Stimulated activated CD8-positive, alpha-beta memory T cell treated with anti-CD3 and anti-CD28 coated beads, Interleukin-12 subunit alpha, Interleukin-12 subunit beta, amount 100 ng/mL, for 4 hours (primary cell): ENCODE measurements at places on chromosomes 1 and 21.

DNA sequence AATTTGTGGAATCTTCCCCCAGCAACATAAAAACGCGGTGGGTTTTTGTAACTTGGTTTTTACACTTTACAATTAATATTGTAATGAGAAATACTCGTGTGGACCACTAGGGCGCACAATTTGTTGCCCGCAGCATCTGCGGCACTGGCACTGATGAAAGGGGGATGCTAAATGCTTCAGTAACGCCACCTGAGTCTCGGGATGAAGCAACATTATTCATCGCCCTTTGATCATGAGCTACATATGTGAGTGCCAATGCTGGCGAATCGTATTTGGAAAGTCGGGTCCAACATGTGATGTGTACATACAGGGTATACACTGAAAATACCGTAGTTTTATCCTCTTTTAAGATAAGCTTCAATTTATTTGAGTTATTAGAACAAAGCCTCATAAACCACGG lies 34.2 kb upstream of the COX20 start:
- peak; percentile 19 for DNase-seq

- DNase-seq, result no peak
Measured at GRCh38 chr1:21099869-21100131, 76.9 kb downstream of the EIF4G3 start.

DNA sequence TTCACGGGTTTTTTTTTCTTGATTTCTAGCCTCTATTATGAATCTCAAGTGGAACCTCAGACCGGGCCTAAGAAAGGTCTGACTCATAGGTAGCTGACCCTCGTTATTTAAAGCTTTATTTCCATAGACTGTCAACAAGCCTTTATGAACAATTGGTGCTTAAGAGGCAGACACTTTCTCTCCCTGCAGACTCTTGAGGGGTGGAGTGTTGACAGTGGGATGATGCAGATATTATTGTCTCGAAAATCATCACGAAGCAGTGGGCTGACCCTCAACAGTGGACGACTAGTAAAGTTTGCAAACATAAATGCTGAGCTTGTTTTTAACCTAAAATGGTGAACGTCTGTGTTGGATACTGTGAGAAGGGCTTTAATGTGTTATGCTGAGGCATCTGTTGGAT lies 1.8 kb downstream of the SFT2D2 start:
- no peak for DNase-seq

DNA sequence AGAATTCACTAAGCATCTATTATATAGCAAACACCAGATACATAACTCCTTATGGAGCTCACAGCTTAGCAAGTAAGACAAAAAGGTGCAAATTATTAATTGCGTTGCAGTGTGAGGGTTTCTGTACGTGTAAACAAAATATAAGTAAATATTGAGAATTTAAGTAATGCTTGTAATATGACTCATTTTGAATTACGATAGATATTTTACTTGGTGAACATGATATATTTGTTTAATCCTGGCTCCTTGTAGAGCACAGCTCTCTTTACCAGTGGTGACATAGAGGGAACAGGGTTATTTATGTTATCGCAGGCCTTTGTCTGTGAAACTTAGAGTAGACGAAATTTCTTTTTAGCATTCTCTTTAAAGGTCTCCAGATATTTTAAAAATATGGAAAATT lies 36.4 kb downstream of the LYPLAL1 start:
- DNase-seq, result no peak

DNA sequence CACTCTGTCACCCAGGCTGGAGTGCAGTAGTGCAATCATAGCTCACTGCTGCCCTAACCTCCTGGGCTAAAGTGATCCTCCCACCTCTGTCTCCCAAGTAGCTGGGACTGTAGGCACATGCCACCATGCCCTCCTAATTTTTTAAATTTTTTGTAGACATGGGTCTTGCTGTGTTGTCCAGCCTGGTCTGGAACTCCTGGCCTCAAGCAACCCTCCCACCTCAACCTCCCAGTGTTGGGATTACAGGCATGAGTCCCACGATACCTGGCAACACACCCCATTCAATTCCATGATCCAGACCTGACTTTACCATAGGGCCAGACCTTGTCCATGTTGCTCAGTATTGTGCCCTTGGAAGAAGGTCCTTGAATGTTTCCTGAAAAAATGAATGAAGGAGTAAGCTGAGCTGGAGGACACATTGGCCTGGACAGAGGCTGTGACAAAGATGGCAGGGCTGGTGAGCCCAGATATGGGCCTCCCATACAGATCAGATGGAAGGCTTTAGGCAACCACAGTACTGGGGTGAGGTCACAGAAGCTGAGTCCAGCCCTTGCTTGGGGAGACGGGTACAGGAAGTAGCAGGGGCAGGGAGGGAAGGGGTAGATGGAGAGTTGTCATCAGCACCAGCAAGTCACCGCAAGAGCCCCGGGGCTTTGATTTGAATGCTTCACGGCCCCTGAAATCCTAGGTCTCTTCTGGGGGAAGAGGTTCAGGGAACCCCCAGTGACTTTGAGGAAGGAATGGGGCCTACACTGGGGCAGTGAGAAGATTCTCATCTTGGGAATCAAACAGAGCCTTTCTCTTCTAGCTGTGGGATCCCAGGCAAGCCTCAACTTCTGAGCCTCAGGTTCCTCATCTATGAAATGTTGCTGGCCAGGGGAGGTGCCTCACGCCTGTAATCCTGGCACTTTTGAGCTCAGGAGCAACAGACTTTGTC lies 40.1 kb upstream of the DMBX1 start:
- DNase-seq, result no peak

- no peak for DNase-seq
Measured at GRCh38 chr1:27071049-27071416, 58.4 kb upstream of the TENT5B start.

DNA sequence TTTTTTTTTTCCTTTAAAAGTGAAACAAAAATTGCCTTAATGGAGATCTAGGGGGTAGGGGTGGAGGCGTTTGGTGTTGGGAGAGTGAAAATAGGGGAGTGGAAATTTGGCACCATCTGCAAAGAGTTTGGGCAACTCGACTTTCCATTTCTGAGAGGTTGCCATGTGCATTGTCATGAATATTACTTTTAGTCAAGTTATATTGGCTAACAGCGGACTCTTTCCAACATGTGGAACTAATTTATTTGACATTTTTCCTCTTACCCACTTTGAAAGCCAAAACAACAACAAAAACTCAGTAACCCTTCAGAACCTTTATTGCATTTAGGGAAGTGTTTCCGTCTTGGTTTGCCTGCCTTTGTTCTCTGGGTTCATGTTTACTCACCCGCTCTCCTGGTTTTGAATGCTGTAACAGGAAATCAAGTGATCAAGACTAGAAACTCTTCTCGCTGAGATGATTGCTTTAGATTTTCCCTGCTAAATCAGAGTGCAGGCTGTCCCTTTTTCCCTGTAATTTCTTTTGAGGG lies 70.4 kb downstream of the CACHD1 start:
- DNase-seq, result no peak
